H1 (cell line): ENCODE measurements at places on chromosomes 4 and X.

DNA sequence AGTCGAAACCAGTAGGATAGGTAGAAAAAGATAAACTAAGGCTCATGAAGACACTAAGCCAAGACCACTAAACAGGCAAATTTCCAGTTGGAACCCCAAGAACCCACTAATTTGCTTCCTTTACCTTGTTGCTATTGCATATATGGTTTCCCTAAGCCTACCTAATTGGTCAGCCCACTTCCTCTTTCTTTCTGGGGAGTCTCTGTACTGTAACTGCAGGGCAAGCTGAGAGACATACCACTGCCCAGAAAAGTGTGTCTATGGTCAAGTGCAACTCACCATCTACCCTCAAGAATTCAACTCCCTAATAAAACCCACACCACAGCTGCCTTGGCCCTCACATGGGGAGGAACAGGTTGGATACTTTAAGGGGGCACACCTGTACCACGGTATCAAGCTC lies 28.6 kb downstream of the IDS start:
- DNase-seq = no peak

- no peak for DNase-seq
These were observed 368.6 kb downstream of the HNRNPD start for GRCh38 chr4:82005158-82005557.

GRCh38 chr4:3369781-3370674 lies 71.7 kb upstream of the HGFAC start:
- peak; percentile 54 for DNase-seq

GRCh38 chr4:149140841-149141240 lies 674.8 kb downstream of the IQCM start:
- no peak for DNase-seq

DNA sequence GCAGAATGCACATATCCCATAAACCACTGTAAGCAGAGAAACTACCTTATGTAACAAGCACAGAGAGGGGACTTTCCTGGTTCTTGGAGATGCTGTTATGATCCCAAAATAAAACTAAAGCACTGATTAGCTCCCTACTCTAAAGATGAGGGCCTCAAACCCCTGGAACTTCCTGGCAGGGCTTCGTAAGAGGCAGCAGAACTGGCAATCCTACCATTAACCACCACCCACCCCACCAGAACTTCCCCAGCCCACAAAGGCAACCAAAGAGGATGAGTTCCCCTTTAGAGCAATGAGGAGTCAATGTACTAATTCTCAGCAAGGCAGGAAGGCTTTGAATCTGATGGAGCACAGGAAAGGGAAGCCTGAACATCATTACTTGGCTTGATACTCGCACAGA lies 436.5 kb upstream of the FRG1 start:
- no peak for DNase-seq

DNA sequence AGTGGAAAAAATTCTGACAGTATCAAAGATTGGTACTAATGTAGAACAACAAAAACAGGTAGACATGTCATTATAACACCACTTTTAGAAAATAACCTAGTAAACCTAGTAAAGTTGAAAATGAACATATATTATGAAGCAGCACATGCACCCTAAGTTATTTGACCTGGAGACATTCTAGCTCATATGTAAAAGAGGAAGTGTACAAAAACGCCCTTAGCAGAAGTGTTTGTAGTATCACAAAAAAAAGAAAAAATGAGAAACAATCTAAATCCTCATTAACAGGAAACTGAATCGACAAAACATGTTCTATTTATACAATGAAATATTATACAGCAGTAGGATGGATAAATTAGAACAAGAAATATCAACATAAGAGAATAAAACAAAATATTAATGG lies 318.9 kb upstream of the PPP1R2C start:
- no peak for DNase-seq

- DNase-seq = peak; percentile 53
These were observed 39.6 kb downstream of the ZCCHC13 start for GRCh38 chrX:74343343-74344279.

- no peak for DNase-seq
These were observed 98.7 kb downstream of the GLUD2 start for GRCh38 chrX:121146059-121146628.

- peak; percentile 49 for DNase-seq
These were observed 736 bp downstream of the IDS start for GRCh38 chrX:149504226-149504914.

- no peak for DNase-seq
These were observed 224.5 kb downstream of the TRAM1L1 start for GRCh38 chr4:116860891-116861290.

GRCh38 chr4:123517971-123518370 lies 121.4 kb downstream of the SPRY1 start:
- no peak for DNase-seq

- DNase-seq = no peak
These were observed 18.8 kb upstream of the ATOH1 start for GRCh38 chr4:93809773-93810172.
